ENCODE measurements at places on chromosomes 3 and 15. TPM values are rescaled to one million over a fixed set of nuclear protein-coding genes. Genes with fewer than 3 reads are reported as not detected.

The DLL4 gene
- 5.2 TPM for total RNA-seq

The CHST13 gene
- total RNA-seq = 0.38 TPM

The ARRDC4 gene
- 6.2 TPM for total RNA-seq

GRCh38 chr3:193049935-193050334, 132.3 kb upstream of the MB21D2 start:
- no peaks in the 10 kb centered on the region for H3K4me1 ChIP-seq
- no peak for DNase-seq
- H3K36me3 ChIP-seq = no peaks in the 10 kb centered on the region
- H3K27me3 ChIP-seq = no peaks in the 10 kb centered on the region
- no peak overlapping the region for H3K4me3 ChIP-seq

DNA sequence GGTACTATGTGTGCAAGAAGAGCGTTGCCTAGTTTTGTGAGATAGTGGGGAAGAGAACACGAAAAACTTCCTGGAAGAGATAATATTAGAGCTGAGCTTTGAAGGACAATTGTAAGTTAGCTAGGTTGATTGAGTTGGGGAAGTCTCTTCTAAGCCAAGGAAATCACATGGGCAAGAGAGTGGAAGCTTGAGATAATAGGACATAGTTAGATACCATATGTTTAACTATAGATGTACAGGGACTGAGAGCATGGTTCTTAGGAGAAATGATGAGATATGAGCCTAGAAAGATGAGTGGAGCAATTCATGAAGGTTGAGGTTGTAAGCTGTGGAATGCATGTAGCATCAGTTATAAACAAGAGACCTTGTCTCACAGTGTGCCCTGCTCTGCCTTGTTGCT, 30.1 kb upstream of the AQP9 start:
- H3K36me3 ChIP-seq = no peaks in the 10 kb centered on the region
- no peaks in the 10 kb centered on the region for H3K27me3 ChIP-seq
- DNase-seq = no peak
- H3K27ac ChIP-seq = no peak overlapping the region
